ENCODE measurements at places on chromosomes 5 and 9.

- DNase-seq, result no peak
Observed at GRCh38 chr5:102933316-102933715, 178.2 kb downstream of the PAM start.

- DNase-seq, result no peak
Observed at GRCh38 chr9:73270967-73271721, 119.5 kb downstream of the ANXA1 start.

- no peak for DNase-seq
Observed at GRCh38 chr5:26942481-26942880, 95.9 kb downstream of the CDH9 start.

GRCh38 chr5:7395947-7396712 lies at the start of gene ADCY2:
Gene ADCY2 (plus strand): TSS chr5:7396138. CDS start chr5:7396297, 159 bp downstream.
- no peak for DNase-seq

DNA sequence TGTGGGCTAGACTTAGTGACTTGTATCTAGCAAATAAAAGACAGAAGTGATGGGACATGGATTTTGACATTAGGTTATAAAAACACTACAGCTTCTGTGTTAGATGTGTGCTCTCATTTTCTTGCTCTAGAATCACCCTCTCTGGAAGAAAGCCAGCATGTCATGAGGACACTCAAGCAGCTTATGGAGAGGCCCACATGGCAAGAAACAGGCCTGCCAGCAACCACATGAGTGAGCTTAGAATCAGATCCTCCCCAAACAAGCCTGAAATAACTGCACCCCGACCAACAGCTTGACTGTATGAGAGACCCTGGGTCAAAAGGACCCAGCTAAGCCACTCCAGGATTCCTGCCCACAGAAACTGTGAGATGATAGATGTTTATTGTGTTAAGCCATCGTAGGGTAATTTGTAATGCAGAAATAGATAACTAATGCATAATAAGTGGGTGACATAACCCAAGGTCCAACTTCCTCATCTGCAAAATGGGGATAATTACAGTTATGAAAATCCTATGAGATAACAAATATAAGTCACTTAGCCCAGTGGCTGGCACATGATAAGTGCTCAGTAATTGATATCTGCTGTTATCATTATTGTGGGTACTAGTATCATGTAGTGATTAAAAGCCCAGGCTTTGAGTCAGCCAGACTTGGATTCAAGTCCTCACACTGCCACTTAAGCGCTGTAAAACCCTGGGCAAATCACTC lies 86.5 kb downstream of the KLHL3 start:
- DNase-seq, result no peak

GRCh38 chr9:125649826-125650225 lies 57.2 kb downstream of the MAPKAP1 start:
- DNase-seq, result no peak

DNA sequence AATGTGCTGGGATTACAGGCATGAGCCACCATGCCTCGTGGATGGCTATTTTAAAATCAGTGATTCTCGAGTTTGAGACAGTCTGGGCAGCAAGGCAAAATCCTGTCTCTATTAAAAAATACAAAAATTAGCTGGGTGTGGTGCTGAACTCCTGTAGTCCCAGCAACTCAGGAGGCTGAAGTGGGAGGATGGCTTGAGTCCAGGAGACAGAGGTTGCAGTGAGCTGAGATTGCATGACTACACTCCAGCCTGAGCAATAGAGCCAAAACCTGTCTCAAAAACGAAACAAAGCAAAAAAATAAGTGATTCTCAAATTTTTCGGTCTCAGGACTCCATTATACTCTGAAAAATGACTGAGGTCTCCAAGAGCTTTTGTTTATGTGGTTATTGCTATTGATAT lies 47.9 kb upstream of the HSPA9 start:
- no peak for DNase-seq

DNA sequence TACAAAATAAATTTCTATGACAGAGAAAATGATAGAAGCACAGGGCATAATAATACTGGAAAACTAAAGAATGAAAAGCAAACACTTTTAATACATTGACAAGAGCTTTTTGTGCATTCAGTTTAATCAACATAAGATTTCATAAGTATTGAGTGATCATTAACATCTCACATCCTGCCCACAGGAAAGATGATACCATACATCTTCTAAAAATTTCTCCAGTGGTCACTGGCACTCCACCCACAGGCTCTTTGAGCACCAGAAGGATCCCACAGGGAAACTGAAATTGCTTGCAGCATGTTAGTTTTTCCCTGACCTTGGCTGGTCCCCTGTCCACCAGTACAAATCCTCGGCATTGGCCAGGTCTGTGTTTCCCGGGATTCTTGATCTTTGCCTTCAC lies 186.0 kb downstream of the CEMIP2 start:
- DNase-seq, result no peak

- DNase-seq, result no peak
Observed at GRCh38 chr9:113587471-113588031, 124.0 kb downstream of the RGS3 start.

GRCh38 chr9:24602693-24603352 lies 57.1 kb upstream of the IZUMO3 start:
- DNase-seq, result no peak
